ENCODE measurements at places on chromosomes 4 and X. TPM values are rescaled to one million over a fixed set of nuclear protein-coding genes. Genes with fewer than 3 reads are reported as not detected.

MTM1 gene
- polyA plus RNA-seq, result 7.0 TPM

C1QTNF7 gene
- 0.55 TPM for polyA plus RNA-seq

SPINK2 gene
- not detected for polyA plus RNA-seq

CFP gene
- polyA plus RNA-seq, result 10.0 TPM

GRCh38 chr4:160423879-160424451 lies 1321.1 kb downstream of the RAPGEF2 start:
- no peak for DNase-seq
